ENCODE measurements at places on chromosomes 13 and 19.

DNA sequence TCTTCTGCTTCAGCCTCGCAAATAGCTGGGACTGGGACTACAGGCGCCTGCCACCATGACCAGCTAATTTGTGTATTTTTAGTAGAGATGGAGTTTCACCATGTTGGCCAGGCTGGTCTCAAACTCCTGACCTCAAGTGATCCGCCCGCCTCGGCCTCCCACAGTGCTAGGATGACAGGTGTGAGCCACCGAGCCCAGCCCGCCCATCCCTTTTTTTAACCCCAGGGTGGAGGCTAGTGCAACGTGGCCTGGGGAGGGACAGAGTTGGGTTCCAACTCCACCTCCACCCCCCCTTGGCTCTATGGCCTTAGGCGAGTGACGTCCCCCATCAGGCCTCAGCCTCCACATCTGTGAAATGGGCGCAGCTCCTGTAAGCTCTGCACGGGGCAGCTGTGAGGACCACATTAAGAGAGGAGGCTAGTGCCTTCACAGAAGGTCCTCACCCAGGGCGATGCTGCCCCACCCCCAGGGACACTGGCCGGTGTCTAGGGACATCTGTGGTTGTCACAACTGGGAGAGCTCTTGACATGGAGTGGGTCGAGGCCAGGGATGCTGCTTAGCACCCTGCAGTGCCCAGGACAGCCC, 37.7 kb downstream of the SMIM24 start:
- no peak for DNase-seq

DNA sequence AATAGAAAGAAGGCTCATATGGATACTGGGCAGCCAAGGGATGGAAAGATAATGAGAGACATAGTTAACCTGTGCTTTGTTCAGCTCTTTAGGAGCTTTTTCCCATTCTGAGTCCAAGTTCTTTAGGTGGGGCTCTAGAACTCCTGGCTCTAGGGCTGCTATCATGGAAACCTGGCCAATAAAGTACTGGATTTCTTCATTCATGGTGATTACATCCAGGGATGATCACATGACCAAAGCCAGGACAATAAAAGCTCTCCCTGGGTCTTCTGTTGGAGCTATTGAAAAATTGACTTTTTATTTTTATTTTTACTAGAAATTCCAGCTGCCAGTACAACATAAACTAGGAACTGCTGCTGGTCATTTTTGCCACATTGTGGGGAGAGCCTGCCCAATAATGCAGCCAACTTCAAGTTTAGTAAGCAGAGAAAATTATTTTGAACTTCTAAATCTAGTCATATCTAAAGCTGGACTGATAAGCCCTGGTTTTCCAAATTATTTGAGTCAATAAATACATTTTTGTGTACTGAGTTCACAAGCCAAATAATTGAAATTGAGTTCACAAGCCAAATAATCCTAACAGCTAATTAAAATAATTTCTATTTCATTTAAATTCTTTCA, 224.9 kb upstream of the STARD13 start:
- DNase-seq: no peak

DNA sequence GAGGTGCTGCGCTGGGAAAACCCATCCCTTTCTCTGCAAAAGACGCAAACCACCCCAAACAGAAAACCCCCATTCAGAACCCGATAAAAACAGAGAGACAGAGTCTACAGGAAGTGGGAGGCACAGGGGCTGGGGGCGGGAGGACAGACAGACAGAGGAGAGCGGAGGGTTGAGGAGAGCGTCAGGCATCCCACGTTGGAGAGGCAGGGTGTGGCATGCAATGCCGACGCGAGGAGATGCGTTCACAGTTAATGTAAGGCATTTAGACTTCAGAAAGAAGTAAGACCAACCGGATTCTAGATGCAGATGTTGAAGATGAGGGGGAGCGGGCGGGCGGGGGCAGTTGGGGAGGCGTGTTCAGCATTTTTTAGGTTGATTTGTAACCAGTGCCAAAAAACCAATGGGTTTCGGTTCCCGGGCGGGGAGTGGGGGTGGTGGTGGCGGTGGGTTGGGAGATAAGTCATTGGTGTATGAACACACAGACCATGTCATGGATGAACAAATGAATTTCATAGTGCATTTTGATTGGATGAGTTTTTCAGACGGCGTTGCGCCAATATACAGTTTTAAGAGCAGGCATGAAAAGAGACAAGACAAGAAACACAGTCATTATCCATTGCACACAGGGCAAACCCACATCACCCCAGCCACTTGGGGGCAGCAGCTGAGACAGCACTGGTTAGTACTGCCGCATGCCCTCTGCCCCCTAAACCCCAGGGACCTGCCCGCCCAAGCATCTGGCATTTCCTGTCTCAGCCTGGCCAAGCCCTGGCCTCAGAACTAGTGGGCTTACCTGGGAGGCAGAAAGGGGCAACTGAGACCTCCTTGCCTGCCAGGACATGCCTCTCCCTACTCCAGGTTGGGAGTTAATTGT, 91.3 kb downstream of the IER2 start:
- no peak for DNase-seq

GRCh38 chr19:4866595-4867424, 657 bp downstream of the PLIN3 start:
- peak; percentile 42 for DNase-seq

- peak; percentile 62 for DNase-seq
Observed at GRCh38 chr13:46721054-46721453, 75.9 kb downstream of the ESD start.

GRCh38 chr19:15216363-15216762, 15.6 kb upstream of the NOTCH3 start:
- no peak for DNase-seq

DNA sequence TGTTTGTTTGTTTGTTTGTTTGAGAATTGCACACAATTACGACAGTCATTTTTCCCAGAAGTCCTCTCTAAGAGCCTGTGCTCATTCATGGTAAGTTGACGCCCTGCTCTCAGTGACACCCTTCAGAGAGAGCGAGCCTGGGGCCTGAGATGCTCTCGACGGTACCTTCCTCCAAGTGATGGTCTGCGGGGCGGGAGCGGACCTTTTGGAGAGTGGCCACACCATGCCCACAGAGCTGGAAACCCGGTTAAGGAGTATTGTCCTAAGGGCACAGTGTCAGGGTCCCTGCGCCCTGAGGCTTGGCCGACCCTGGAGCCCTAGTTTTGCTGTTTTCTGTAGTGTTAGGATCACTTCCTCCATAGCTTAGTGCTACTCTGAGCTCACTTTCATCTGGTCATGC, 3.6 kb downstream of the POP4 start:
- DNase-seq: no peak

DNA sequence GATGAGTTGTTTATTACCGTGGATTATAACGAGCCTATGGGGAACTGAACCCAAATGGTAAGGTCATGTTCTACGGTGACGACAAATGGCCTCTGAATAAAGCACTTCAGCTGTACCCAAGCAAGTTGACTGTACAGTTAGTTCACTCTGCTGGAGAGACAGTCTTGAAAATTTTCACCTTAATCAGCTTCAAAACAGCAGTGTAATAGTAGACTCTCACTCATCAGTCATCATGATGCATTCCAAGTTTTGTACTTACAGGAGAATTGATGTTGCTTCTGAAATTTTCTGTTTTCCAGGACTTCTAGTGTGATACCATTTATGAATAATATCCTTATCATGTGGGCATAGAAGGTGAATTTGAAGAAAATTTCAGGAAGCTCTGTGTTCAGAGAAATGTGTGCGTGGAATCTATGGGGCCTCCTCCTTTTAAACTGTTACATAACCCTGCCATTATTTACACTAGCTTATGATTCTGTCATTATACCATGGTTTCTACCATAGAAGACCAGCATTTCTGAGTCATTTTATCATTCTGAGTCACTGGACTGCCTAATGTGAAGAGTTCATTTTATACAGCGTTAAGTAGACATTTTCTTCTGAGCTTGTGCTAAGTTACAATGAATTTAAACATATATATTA, 96.9 kb downstream of the WDFY2 start:
- DNase-seq: no peak

DNA sequence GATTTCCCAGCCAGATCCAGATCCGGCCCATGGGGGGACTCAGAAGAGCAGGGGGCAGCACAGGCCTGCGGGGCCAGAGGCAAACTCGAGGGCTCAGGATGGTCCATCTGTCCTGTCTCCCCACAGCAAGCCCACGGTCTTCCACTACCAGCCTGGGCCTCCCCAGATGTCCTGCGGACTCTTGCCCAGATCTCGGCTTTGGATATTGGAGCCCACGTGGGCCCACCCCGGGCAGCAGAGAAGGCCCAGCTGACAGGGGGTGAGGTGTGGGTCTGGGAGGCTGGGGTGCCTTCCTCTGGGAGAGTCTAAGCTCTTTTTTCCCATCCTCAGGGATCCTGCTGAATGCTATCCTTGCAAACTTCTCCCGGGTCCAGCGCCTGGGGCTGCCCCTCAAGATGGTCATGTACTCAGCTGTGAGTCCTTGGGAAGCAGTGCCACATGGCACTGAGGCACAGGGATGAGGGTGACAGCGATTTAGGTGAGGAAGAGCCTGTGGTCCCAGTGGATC, 3.4 kb downstream of the ACP4 start:
- no peak for DNase-seq

DNA sequence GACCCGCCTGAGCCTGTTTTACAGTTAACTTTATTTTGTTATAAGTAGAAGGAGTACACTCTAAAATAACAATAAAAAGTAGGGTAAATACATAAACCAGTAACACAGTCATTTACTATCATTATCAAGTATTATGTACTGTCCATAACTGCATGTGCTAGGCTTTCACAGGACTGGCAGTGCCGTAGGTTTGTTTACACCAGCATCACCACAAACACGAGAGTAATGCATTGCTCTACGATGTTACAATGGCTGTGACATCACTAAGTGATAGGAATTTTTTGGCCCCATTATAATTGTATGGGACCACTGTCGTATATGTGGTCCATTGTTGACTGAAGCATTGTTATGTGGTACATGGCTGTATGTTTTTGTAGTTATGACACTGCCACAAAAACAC, 41.3 kb upstream of the SLC7A9 start:
- no peak for DNase-seq

Data from AML-193 (cell line).